ENCODE measurements at places on chromosomes 13 and 19.

DNA sequence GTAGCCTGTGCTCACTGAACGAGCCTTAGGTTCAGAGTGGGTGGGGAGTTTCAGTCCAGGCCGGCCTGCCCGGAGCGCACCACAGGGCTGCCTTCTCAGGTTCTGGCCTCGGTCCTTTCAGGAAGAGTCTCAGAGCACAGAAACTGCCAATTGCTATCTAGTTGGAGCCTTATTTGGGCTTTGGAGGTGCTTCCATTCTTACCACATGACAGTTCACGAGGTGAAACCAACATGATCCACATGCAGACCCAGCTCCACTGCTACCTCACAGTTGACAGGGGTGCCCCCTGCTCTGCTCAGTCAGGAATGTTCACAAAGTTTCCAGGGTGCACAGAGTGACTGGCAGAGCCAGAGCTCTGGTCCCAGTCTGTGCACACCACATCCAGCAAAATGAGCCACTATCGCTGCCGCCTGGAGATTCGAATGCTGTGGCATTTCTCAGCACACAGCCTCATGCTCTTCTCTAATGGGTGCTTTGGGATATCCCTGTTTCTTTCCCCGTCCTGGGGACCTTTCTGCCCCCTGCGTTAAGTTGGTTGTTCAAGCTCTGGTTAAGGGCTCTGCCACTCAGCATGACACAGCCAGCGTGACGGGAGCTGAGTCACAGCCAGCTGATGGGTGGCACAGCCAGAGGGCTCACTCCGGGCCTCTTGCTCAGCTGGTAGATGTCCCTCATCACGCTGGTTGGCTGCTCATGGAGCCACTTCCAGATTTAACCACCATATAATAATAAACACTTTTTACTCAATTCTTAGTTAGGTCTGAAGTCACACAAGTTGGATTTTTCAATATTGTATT lies 7.5 kb upstream of the SACS start:
- no peak for DNase-seq

DNA sequence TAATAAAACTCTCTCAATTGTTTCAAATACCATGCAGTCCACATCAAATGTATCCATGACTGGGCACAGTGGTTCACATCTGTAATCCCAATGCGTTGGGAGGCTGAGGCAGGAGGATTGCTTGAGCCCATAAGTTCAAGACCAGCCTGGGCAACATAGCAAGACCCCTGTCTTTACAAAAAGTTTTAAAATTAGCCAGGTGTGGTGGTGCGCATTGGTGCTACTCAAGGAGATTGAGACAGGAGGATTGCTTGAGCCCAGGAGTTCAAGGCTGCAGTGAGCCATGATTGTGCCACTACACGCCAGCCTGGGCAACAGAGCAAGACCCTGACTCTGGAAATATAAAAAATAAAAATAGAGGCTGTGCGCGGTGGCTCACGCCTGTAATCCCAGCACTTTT lies 5.0 kb downstream of the CLIP3 start:
- no peak for DNase-seq

DNA sequence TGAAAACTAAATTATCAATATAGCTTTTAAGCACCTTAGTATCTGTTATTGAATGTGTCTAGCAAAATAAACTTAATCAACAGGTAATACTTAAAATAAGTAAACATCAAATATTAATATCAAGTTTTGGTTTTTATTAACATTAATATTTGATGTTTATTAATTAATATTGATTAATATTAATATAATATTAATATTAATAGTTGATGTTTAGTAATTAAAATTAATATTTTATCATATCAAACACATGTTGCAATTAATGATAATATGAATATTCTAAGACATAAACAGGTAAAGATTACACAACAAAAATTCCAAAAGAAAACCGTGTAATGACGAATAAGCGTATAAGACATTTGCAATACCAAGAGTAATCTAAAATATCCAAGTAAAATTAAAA lies 222.8 kb upstream of the PRR20A start:
- DNase-seq = no peak

- peak; percentile 14 for DNase-seq
Observed at GRCh38 chr13:89925107-89925506, 1422.4 kb upstream of the MIR17HG start.

DNA sequence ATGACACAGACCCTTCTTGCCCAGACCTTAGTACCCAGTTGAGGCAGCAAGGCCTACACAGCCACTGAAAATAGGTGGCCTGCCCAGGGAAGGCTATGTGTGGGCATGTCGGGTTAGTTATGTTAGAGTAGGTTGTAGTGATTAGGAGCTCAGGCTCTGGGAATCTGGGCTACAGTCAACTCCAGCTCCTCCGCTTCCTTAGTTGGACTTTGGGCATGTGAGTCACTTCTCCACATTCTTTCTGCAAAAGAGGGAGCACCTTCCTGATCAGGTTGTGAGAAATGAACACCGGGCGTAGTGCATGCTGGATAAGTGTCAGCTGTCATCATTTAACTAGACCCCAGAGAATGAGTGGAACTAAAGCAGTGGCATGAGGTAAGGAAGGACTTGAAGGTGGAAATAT lies 64.8 kb downstream of the ARHGAP35 start:
- peak; percentile 68 for DNase-seq

- DNase-seq = no peak
Observed at GRCh38 chr13:113804703-113805430, 45.8 kb downstream of the TMEM255B start.

GRCh38 chr13:70375718-70376117 lies 267.5 kb upstream of the KLHL1 start:
- DNase-seq = no peak

GRCh38 chr19:20858861-20859260 lies 64.2 kb upstream of the ZNF85 start:
- DNase-seq = no peak

DNA sequence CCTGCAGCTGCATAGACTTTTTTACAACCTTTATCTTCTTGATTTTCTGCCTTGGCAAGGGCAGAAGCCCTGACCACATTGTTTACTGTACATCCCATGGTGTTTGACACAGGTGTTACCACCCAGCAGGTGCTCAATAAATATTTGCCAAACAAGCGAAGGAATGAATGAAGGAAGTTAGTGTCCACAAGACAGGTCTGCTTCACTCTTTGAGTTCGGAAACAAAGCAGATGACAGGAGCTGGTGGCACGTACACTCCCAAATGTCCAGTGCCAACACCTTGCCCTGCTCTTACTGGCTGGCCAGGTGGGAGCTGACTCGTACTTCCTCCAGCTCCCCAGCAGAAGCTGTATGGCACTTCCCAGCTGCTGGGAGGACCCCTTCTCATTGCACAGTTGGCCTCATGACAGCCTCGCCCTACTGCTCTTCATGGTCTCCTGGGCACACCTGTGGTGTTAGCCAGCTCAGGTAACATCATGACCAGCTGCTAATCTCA lies 22.0 kb upstream of the MUC16 start:
- no peak for DNase-seq

DNA sequence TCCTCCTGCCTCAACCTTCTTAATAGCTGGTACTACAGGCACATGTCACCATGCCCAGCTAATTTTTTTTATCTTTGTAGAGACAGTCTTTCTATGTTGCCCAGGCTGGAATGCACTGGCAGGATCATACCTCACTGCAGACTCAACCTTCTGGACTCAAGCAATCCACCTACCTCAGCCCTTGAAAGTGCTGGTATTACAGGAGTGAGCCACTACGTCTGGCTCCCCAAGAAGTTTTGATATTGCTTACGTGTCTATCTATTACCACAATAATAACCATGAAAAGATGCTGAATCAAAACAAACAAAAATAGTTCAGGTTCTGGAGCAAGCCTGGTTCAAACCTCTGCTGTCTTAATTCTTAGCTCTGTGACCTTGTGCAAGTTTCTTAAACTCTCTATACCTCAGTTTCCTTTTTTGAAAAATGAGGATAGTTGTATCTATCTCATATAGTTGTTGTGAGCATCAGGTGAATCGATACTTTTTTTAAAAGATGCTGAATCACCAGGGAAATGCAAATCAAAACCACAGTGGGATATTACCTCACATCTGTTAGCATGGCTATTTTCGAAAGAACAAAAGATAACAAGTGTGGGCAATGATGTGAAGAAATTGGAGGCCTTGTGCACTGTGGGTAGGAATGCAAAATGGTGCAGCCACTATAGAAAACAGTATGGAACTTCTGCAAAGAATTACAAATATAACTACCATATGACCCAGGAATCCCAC lies 19.0 kb upstream of the LEUTX start:
- no peak for DNase-seq

DNA sequence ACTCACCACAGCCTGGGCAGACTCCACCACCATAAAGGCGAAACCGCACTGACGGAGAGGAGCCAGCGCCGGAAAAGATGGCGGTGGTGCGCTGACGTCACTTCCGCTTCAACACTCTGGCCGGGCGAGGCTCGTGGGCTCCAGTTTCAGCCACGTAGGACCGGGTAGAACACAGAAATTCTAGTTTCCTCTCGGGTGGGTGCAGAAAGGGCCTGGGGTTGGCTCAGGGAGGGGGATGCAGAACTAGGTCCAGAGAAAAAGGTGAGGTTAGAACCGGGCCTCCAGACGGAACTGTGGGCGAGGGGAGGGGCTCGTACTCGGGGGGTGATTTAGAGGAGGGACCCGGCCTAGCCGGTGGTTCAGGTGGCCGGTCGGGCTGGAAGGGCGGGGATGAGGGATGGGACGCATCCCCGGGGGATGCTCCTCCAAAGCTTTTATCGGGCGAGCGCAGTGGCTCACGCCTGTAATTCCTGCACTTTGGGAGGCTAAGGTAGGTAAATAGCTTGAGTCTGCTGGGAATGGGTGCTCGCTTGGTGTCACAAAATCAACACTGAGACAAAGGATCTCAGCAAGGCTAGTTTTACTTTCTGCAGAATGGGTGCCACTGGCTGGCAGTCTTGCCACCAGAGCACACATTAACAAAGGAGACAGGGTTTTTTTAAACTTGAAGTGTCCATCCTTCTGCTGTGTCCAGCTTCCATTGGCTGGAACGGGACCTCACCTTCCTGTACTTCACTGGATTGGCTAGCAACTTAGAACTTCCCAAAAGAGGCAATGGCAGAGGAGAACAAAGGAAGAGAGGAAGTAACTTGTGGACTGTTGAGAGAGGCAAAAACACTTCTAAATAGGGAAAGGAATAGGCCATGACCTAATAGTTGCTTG lies at the start of gene ZNF561:
Gene ZNF561, minus strand, starts transcription at position 77 of the 882 bp plus-strand sequence. CDS start 1,776 bp downstream, outside the sequence.
- peak; percentile 90 for DNase-seq

- no peak for DNase-seq
Observed at GRCh38 chr19:11273989-11274388, 11.7 kb upstream of the DOCK6 start.

GRCh38 chr13:77423296-77423695 lies 96.4 kb upstream of the MYCBP2 start:
- DNase-seq = no peak

GRCh38 chr13:40528881-40529280 lies 137.6 kb downstream of the FOXO1 start:
- DNase-seq = no peak

DNA sequence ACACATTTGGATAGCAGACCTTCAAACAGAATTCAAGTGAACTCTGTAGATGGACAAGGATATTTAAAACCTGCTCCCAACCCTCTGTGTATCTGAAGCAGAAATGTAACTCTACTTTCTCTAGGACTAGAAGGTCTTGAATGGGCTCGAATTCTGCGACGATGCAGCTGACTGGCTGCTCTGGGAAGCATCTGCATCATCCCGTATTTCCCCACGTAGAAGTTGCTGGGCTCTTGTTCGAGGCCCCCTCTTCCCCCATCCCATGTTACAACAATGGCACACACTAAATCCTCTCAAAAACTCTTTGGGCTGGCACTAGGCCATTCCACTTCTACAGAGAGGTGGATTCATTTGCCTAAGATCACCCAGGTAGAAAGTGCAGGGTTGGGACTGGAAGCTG lies 15.0 kb downstream of the C19orf81 start:
- no peak for DNase-seq

- DNase-seq = no peak
Observed at GRCh38 chr13:41413872-41414271, 43.5 kb upstream of the RGCC start.

DNA sequence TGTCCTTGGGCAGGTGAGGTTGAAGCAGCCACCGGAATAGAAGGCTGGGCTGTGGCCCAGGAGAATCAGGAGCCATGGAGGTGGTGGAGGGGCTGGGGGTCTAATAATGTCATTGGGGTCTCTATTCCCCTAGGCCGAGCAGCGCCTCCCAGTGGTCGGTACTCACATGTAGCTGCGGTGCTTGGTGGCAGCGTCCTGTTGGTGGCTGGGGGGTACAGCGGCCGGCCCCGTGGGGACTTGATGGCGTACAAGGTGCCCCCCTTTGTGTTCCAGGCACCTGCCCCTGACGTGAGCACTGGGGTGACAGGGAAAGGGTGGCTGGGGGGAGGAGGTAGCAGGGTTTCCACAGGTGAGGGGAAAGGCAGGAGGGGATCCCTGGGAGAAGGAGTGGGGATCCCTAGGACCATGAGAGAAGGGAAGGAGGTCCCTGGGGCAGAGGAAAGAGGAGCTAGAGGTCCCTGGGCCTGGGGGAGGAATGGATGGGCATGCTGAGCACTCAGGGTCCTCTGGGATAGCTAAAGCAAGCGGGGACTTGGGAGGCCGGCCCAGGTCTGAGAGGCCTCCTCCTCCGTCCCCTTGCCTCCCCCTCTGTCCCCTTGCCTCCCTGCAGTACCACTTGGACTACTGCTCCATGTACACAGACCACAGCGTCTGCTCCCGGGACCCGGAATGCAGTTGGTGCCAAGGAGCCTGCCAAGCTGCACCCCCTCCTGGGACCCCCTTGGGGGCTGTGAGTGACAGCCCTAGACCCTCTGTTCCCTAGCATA lies 18.1 kb downstream of the MEGF8 start:
- no peak for DNase-seq

DNA sequence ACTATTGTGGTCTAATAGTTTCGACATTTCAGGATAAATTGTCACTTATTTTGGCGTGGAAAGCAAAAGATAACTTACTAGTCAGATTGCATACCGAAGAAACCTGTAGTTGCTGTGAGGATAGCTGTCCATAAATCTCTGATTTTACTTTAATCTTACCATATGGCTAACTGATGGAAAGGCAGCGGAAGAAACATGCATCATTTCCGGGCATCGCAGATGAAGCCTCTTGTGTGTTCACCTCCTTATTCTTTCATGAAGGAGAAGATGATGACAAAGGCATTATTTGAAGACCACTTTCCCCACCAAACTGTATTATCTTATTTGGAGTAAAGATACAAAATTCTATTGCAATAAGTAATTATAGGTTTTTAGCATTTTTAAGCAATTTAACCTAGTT lies 763.6 kb upstream of the SLITRK6 start:
- DNase-seq = peak; percentile 63

GRCh38 chr19:16566161-16566560 lies 6.1 kb downstream of the SLC35E1 start:
- DNase-seq = no peak

DNA sequence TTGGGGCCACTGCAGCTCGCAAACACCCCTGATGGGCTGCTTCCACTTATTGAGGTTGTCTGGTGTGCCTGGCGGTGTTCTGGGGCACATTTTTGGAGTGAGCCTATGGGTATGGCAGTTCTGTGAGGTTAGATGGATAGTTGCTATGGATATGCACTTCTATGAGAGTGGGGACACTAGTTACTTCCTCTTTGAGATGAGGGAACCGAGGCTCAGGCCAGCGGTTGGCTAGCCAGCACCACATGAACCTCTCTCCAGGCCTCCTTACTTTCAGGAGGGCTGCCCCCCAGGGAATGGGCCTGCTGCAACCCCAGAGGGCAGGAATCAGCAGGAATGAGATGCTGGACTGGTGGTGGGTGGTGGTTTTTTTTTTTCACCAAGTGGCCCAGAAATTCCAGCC lies 13.5 kb upstream of the PRR19 start:
- no peak for DNase-seq

- DNase-seq = peak; percentile 97
Observed at GRCh38 chr13:21069561-21070004, 8.2 kb upstream of the LATS2 start.

Data from astrocyte (in vitro differentiated cells and primary cell).